ENCODE measurements at places on chromosomes 5 and 9.

- no peak for DNase-seq
Observed at GRCh38 chr5:124203303-124203702, 543.1 kb downstream of the ZNF608 start.

DNA sequence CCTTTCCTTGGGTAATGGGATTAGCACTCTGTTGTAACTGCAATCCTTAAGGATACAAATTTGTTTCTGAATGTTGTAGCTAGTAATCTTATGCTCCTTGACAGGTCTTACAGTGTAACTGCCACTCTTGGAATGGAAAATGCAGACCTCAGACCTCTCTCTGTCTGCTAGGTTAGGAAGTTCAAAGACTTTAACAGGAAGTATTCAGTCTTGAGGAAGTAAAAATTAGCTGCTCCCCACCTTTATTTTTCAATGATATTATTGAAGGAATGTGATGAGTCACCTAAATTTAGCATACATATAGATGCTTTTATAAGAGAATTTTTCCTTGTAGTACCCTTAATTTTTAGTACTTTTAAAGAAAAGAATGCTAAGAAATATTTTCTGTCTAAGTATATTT, 71.5 kb downstream of the PAM start:
- DNase-seq: no peak

GRCh38 chr5:59115345-59115744, 532.5 kb downstream of the RAB3C start:
- no peak for DNase-seq

DNA sequence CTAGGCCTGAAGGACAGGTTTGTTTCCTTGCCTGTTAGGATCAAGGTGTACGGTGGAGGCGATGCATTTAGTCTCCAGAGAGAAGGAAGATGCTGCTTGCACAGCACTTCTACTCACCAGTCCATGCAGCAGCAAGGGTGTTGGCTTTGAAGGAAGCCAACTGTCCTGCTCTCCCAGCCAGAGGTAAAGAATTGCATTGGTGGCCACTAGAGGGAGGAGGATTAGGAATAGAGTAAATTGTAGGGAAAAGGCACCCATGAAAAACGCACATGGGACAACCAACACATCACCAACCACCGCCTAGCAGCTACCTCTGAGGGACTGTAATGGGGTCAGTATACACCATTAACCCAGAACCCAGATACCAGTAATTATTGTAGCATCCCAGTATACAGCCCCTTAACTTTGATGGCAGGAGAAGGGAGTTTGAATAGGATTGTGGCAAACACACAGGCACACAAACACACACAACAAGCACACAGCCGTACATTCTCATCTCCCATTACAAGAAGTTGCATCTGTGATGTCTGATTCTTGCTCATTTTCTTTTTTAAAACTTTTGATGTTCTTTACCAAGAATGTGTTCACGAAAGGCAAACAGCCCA, 267.7 kb downstream of the ADAMTS6 start:
- DNase-seq: no peak

- no peak for DNase-seq
Observed at GRCh38 chr9:79015951-79016350, 555.8 kb upstream of the TLE4 start.

GRCh38 chr5:10902145-10902544, 141.1 kb upstream of the DAP start:
- no peak for DNase-seq

- DNase-seq: no peak
Observed at GRCh38 chr9:97660847-97661246, 27.2 kb downstream of the NCBP1 start.

- no peak for DNase-seq
Observed at GRCh38 chr5:52773342-52773741, 14.4 kb upstream of the ITGA1 start.

DNA sequence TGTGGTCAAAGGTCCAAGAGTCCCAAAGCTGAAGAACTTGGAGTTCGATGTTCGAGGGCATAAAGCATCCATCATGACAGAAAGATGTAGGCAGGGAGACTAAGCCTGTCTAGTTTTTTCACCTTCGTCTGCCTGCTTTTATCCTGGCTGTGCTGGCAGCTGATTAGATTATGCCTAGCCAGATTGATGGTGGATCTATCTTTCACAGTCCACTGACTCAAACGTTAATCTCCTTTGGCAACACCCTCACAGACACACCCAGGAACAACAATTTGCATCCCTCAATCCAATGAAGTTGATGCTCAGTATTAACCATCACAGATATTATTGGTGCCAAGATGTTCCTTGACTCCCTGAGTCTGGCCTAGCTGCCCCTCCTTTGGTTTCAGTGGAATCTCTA, 530.8 kb upstream of the CLINT1 start:
- no peak for DNase-seq

GRCh38 chr5:41793141-41793770, 77.0 kb downstream of the OXCT1 start:
- DNase-seq: no peak

DNA sequence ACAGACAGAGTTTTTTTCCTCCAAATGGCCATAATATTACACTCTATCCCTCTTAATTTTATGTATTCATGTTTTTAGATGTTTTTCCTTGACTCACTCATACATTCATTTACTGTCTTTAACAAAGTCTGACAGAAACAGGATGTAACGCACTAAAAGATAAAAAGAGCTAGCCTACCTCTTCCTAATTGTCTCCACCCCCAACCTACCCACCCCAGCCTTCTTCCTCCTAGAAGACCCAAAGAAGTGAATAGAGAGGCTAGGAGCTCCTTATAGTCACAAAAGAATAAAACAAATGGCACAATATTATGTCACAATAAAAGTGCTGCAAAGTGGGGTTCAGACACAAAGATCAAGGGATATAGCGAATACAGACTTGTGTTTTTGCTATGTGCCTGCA, 719 bp downstream of the NOL8 start:
- DNase-seq: no peak

DNA sequence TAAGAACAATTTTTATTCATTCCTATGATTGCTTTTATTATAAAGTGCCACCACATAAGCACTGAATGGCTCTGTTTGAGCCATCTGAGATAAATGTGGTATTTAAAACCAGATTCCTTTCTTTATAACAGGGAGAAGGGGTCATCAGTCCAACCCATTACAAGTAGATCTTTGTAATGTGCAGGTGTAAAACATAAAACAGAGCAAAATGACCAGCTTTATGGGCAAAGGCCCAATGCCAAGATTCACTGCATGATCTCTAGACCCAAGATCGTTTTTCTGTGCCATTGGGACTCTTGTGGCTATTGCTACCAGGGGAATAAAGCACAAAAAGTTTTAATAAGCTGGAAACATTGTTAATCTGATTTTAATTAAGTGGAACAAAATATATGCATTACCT, 469.9 kb downstream of the PRR16 start:
- DNase-seq: no peak

DNA sequence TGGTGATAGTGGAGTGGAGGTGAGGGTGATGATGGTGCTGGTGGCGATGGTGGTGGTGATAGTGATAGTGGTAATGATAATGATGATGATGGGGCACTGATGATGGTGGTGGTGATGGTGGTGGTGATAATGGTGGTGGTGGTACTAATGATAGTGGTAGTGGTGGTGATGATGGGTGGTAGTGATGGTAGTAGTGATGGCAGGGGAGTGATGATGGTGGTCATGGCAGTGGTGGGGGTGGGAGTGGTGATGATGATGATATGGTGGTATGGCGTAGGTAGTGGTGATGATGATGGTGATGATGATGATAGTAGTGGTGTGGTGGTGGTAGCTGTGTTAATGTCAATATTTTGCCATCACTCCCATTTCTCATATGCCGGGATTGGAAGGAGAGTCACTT, 44.5 kb upstream of the ORM1 start:
- DNase-seq: no peak

GRCh38 chr5:52073993-52074689, 690.9 kb downstream of the ISL1 start:
- no peak for DNase-seq

DNA sequence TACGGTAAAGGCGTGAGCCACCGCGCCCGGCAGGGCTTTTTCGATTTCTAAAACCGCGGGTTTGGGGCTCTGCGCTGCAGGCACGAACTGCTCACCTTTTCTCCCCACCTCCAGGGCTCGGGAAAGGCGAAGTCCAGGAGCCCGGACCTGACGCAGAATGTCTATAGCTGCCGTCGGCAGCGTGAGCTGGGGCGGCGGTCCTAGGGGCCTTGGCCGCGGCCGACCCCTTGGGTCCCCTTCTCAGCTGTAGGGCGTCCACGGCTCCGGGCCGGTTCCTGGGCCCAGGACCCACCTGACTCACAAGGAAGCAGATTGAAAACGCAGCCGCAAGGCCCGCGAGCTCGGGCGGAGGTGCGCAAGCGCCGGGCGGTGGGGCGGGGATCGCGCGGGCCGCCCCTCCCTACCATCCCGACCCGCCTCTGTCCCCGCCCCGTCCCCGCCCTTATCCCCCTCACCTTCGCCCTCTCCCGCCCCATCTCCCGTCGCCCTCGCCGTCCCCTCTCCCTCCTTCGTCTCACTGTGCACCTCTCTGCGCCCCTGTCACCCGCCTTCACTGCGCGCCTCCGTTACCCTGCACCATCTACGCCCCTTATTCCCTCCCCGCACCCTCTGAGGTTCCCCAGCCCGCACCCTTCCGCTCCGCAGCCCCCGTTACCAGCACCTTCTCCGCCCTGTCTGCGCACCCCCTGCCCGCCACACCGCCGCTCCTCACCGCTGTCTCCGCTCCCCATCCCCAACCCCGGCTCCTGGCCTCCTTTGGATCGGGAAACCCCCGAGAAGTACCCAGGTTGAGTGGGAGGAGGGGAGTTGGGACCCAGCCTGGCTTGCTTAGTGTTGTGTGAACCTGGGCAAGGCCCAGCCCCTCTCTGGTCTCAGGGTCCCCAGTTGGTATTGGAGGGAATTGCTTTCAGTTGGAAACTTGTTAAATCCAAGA, at the start of gene HDHD3:
TSS of gene HDHD3 (minus strand) at position 353 of the 934 bp plus-strand sequence. CDS start 2,632 bp downstream, outside the sequence.
- peak; percentile 86 for DNase-seq

- DNase-seq: no peak
Observed at GRCh38 chr5:132136906-132137305, 63.3 kb downstream of the CSF2 start.

DNA sequence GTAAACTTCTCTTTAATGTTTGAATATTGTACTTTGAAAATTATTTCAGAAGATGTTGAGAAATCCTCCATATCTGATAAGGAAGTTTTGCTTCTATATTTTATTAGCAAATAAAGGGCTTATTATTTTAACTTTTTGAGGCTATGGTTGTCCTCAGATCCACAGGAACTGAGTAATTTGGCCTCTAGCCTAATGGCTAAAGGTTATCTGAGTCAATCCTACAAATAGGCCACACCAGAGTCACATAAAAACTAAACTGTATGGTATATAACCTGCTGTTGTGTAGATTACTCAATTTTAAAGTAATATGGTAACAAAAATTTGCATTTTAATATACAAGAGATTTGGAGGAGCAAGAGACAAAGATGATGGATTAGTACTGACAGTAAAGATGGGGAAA, 549.2 kb upstream of the GRAMD2B start:
- no peak for DNase-seq

- no peak for DNase-seq
Observed at GRCh38 chr5:124528838-124529237, 217.6 kb downstream of the ZNF608 start.

- no peak for DNase-seq
Observed at GRCh38 chr5:168612996-168613395, 33.8 kb upstream of the PANK3 start.

GRCh38 chr5:78930721-78931120, 54.4 kb downstream of the ARSB start:
- no peak for DNase-seq

DNA sequence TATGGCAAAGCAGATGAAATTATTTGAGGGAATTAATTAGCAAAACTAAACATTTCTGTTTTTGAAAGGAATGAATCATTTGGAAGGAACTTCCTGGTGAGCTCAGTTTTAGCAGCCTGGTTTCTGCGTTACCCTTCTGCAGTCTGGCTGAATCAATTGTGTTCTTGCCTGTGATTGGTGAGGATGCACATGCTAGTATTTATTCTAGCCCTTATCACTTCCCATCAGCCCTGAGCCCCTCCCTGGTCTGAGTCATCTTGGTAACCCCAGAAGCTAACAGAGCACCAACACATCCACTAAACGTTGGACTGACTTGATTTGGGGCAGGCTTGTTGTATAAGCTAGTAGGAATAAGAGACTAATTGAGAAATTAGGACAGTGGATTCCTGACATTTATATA, 6.6 kb downstream of the TJP2 start:
- peak; percentile 92 for DNase-seq

DNA sequence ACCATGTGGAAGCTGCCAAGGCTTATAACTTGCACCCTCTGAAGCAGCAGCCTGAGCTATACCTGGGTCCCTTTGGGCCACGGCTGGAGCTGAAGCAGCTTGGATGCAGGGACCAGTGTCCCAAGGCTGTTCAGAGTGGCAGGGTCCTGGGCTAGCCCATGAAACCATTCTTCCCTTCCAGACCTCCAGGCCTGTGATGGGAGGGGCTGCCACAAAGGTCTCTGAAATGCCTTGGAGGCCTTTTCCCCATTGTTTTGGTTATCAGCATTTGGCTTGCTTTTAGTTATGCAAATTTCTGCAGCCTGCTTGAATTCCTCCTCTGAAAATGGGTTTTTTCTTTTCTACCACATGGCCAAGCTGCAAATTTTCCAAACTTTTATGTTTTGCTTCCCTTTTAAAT, 433.7 kb upstream of the ACO1 start:
- DNase-seq: no peak

GRCh38 chr5:124460642-124461041, 285.8 kb downstream of the ZNF608 start:
- DNase-seq: no peak

- DNase-seq: no peak
Observed at GRCh38 chr5:119220576-119221197, 135.1 kb upstream of the TNFAIP8 start.

GRCh38 chr5:57470339-57470738, 12.3 kb downstream of the ACTBL2 start:
- no peak for DNase-seq

DNA sequence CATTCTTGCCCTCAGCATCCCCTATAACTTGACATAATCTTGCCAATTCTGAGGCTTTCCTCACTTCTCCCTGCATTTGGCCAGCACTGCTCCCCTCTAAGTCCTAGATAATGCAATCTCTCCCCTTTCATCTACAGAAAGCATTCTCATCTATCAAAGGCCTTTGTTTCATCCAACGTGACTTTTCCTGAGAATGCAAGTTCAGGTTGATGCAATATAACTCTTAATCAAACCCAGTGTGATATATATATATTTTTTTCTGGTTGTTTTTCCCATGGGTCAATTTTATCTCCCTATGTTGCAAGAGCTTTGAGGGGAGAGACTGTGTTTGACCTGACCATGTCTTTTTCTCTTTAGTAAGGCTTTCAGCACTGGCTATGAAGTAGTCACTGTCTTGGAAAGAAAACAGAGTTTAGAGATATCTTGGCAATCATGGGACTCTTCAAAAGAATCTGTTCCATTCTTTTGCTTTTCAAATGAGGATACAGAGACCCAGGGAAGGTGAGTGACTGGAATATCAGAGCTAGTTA, 268.6 kb downstream of the TRPM3 start:
- DNase-seq: no peak

- no peak for DNase-seq
Observed at GRCh38 chr5:97550818-97551217, 367.8 kb upstream of the RIOK2 start.

DNA sequence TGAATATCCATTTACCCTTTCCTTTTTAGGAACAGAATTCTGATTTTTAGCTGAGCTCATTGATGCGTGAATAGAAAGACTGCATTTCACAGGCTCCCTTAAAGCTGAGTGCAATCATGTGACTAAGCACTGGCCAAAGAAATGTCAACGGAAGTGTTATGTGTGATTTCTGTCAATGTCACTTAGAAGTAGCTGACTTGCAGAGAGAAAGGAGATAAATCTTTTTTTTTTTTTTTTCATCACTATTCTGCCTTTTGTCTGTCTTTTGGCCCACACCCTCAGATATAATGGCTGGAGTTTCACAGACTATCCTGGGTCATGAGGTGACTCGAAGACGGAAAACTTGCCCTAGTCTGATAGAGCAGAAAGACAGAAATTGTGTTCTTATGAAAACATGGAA, 39.3 kb upstream of the SLC27A6 start:
- DNase-seq: no peak

Measured in H54 (cell line).